NCI-H1092 treated with DMSO at 0.1 percent for 48 hours (cell line): ENCODE measurements at places on chromosomes 5 and 9.

- no peak for DNase-seq
Observed at GRCh38 chr9:134026581-134026980, 1.3 kb downstream of the BRD3OS start.

GRCh38 chr9:673264-673965 is 168.1 kb upstream of the DMRT1 start:
- no peak for DNase-seq

DNA sequence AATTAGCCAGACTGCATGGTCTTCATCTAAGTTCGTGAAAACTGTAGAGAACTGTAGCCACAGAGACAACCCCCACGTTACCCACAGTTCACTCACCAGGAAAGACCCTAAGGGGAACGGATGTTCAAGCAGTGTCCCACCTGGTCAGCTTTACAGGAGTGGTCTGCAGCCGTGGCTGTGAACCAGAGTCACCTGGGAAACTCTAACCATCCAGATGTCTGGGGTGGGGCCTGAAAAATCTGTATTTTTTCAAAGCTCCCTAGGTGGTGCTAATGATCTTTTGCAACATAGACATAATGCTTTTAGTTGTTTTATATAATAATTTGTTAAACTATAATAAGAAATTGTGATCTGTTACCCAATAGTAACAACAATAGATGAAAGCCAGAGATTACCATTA is 47.7 kb upstream of the ANGPTL2 start:
- DNase-seq, result no peak

- no peak for DNase-seq
Observed at GRCh38 chr5:73768-74502, 18.0 kb upstream of the PLEKHG4B start.

GRCh38 chr5:116681334-116682013 is 106.9 kb upstream of the SEMA6A start:
- DNase-seq, result no peak

DNA sequence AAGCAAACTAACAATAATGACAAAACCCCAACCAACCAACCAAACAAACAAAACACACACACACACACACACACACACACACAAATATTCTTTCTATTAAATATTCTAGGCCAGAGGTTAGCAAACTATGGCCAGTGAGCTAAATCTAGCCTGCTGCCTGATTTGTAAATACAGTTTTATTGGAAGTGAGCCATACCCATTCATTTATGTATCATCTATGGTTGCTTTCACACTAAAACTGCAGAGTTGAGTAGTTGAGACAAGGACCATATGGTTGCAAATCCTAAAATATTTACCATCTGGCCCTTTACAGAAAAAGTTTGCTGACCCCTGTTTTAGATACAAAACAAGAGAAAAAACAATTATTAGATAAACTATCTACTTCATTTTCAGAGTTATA is 620.5 kb upstream of the SEMA6A start:
- DNase-seq, result no peak

- no peak for DNase-seq
Observed at GRCh38 chr5:135030956-135031812, 2.8 kb downstream of the PITX1 start.

GRCh38 chr5:119527351-119527750 is 75.1 kb downstream of the HSD17B4 start:
- no peak for DNase-seq

GRCh38 chr9:71780953-71781352 is 12.6 kb upstream of the CEMIP2 start:
- no peak for DNase-seq

DNA sequence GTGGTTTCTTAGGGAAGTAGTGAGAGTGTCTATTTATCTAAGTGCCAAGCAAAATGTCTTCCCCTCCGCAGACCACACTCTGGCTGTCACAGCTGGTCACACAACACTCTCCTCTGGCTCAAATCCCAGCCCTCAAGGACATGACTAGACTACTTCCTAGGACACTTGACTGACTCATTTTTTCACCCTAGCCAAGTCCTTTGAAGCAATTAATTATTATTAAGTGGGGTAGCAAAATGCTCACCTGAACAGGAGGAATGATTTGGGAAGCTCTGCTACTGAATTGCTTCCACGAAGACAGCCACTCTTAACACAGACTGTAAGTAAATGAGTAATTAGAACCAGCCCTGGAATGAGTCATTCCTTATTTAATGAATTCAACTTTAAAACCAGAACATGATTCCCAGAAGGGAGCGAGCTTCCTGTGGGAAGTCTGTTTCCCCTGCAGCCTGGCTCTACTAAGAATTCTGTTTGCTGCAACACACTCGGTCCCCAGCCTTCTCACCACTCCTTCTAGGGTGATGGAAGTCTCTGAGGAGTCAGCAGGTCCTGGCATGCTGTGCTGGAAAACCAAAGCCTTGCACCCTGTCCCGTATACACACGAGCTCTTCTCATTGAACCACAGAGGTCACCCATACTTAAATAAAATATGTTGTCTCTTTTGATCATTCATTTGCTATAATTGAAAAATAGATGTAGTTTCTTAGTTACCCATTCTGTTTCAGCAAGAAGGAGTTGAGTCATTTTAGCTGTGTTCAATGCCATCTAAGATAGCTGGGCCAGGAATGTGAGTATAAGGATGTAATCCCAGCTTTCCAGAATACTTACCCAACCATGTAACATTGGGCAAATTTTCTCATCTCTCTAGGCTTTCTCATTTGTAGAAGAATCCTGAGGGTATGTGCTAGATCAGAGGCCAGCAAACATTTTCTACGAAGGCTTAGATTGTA is 218.6 kb upstream of the RASEF start:
- no peak for DNase-seq

- DNase-seq, result no peak
Observed at GRCh38 chr5:134995850-134996402, 28.2 kb downstream of the CATSPER3 start.

DNA sequence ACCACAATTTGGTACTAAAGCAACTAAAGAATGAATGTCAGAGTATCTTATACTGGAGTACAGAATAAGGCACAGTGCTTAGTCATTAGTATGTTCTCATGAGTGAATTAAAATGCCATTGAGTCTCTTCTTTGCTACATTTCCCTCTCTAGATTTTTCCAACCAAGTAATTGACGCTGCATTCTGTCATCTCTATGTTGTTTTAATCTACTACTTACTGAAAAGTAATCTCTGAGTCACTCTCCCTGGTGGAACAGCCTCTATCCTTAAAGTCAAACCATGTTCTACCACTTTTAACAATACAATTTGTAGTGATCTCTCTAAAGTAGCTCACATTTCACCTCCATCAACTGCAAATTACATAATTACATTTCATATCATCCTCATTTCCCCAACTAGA is 495.1 kb downstream of the CDH18 start:
- DNase-seq, result no peak

DNA sequence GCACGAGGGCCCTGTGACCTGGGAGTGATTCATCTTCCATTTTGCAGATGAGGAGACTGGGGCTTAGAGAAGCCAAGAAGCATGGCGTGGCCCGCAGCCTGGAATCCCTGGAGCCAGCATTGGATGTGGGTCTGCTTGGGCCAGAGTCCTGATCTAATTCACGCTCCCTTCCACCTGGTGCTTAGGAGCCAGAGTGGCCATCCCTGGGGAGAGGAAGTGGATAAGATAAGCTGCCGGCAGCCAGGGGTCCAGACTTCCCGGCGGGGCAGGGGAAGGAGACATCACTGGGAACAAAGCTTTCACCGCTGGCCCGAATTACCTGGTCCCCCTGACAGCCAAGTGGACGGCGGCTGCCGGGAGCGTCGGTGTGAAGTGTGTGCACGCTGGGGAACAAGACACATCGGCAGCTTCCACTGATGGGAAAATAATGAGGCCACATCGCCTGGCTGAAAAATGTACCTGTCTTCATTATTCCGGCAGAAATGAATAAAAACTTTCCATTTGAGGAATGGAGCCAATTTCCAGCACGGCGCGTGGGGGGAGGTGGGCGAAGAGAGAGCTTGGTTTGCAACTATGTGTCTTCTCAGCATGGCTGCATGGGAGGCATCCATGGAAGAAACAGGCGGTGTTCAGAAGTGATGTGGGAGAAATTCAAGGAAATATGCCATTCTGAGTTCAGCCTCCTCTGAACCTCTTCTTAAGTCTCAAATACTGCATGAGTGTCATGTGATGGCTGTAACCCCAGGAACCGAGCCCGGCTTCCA is 78.5 kb downstream of the OLFM1 start:
- no peak for DNase-seq

- no peak for DNase-seq
Observed at GRCh38 chr5:171855798-171856763, 70.5 kb downstream of the SMIM23 start.

GRCh38 chr5:60541980-60542379 is 158.0 kb downstream of the DEPDC1B start:
- no peak for DNase-seq
